ENCODE measurements at places on chromosomes 2 and 18. TPM values are rescaled to one million over a fixed set of nuclear protein-coding genes. Genes with fewer than 3 reads are reported as not detected.

DNA sequence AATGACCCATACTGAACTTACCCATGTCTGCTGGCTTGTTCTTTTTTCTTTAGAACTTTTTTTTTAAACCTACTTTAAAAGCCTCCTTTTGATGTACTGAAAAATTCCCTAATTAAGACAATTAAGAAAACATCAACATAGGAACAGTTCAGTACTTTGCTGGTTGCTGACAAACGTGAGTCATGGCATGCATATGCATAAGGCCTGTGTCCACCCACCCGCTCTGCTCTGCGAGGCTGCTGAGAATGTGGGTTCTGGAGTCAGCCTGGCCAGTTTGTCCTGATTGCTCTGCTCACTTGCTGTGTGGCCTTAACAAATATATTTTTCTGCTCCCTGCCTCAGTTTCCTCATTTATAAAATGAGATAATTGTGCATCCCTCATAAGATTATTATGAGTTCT, 27.3 kb downstream of the LAMA3 start:
- no peak overlapping the region for H3K4me3 ChIP-seq
- no peaks in the 10 kb centered on the region for H3K36me3 ChIP-seq
- H3K4me1 ChIP-seq, result peaks cover 12% of the 10 kb centered on the region

DNA sequence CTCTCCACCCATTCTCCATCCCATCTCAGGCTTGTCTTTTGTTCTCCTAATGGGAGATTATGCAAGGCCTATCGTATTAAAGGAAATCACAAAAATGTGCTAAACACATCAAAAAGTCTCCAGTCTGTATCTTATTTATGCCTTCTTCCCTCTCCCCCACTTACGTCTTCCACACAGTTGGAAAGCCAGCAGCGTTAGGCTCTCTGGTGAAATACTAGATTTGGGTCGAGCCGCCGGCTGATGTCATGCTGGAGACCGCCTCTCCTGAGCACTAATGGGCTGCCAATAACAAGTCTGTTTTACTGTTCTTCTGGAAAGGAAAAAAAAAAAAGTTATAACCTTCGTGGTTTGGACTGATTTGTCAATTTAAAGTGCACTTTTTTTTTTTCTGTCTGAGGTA, 182.7 kb upstream of the SIX2 start:
- no peak overlapping the region for H3K27ac ChIP-seq
- no peak for DNase-seq
- no peaks in the 10 kb centered on the region for H3K4me1 ChIP-seq
- H3K4me3 ChIP-seq, result no peak overlapping the region
- peaks cover 22% of the 10 kb centered on the region for H3K27me3 ChIP-seq
- H3K36me3 ChIP-seq, result no peaks in the 10 kb centered on the region

DNA sequence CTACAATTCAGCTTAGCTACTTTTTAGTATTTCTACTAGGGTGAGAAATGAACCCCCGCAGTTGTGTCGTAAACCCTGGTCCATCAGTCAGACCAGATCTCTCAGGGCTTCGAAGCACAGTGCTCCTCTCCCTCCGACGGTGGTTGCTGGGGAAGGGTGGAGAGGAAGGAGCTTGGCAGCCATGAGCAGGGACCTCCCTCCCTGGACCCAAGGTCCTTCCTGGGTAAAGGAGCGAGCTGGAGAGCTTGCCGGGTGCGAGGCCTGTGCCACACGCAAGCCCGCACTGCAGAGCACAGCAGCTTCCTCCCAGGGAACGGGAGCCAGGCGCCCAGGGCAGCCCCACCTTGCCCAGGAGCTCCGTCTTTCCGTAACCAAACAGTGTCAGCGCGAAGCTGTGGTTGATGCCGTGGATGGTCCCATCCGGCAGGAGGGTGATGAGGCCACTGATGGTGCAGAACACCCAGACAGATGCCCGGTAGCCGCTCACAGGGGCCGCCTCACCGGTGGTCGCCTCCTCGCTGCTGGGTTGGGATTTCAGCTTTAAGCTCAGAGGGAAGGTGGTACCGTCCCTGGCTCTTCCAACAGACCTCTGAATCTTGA, 12.5 kb downstream of the PASK start:
- H3K27me3 ChIP-seq, result no peaks in the 10 kb centered on the region
- peaks cover 20% of the 10 kb centered on the region for H3K36me3 ChIP-seq
- no peak for DNase-seq

GRCh38 chr2:75751824-75752468, 41.2 kb upstream of the GCFC2 start:
- no peaks in the 10 kb centered on the region for H3K4me1 ChIP-seq
- H3K27me3 ChIP-seq, result peaks cover 12% of the 10 kb centered on the region
- DNase-seq, result no peak
- H3K27ac ChIP-seq, result no peak overlapping the region
- no peak overlapping the region for H3K4me3 ChIP-seq
- H3K36me3 ChIP-seq, result no peaks in the 10 kb centered on the region

DNA sequence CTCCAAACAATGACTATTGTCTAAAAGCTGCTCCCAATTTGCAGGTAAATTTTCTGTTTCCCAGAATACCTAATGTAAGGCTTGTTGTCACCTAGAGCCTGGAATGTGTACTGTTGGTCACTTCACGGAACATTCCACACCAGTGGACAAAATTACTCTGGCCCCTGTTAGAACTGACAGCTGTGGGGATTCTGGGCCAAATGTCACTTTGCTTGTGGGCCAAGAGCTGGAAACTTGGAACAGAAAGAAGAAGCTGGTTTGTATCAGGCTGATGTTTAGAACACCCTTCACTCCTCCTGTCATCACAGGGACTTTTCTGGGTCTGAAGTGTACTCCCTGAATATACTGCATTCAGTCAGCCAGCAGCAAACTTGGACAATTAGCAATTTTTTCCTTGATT, 495.6 kb upstream of the SYT4 start:
- no peaks in the 10 kb centered on the region for H3K27me3 ChIP-seq
- H3K36me3 ChIP-seq, result no peaks in the 10 kb centered on the region
- H3K27ac ChIP-seq, result no peak overlapping the region
- no peak for DNase-seq

DNA sequence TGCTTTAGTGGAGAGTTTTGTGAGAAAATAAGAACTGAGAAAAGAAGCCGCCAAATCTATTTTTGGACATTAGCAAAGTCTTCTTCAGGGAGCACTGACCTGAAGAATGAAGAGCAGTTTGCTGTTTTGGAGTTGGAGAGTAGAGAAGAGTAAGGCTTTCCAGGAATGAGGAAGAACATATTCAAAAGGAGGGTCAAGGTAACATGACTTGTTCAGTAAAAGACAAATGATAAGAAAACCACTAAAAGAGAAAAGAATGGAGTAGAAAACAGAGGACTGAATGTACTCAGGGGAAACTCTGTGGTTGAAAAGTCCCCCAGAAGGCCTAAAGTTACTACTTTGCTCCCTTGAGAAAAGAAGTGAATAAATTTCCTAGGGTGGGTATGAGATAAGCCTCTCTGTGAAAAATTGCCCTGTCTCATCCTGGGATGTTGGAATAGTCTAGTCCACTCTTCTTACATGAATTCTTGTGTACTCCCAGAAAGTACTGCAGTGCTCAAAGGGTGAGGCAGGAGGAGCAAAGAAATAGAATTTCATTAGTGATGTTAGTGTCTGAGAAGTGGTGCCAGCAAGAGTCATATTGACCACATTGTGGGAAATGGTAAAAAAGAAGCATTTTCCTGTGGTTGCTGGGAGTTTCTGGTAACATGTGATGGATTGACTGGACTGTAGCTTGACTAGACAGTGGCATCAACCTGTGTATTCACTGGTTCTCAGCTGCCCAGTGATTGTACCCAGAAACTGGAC, 27.8 kb downstream of the MBD5 start:
- H3K27me3 ChIP-seq, result no peaks in the 10 kb centered on the region
- no peak overlapping the region for H3K27ac ChIP-seq
- peaks cover 6% of the 10 kb centered on the region for H3K36me3 ChIP-seq
- DNase-seq, result no peak
- no peak overlapping the region for H3K4me3 ChIP-seq
- H3K4me1 ChIP-seq, result peaks cover 43% of the 10 kb centered on the region

GRCh38 chr2:159933040-159933726, 129.2 kb downstream of the PLA2R1 start:
- no peak overlapping the region for H3K4me3 ChIP-seq
- no peaks in the 10 kb centered on the region for H3K4me1 ChIP-seq
- DNase-seq, result no peak
- peaks cover 5% of the 10 kb centered on the region for H3K27me3 ChIP-seq
- no peak overlapping the region for H3K27ac ChIP-seq

DNA sequence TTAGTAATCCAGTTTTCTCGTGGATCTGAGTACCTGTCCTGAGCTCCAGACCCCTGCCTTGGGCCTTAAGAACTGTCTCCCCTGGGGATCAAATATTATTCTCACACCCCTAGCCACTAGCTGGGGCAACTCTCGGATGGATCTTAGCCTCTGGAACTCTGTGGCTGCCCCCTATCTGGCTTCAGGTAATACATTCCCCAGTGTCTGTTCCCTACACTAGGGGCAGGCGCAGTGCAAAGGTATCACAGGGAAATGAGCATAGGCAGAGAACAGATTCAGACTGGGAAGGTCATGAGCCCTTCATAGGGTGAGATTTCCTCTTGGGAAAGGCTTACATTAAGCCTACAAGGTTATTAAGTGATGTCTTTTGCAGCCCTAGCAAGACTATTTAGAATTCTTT, 11.2 kb upstream of the SIX2 start:
- DNase-seq, result no peak
- H3K27ac ChIP-seq, result no peak overlapping the region
- H3K4me3 ChIP-seq, result no peak overlapping the region
- H3K4me1 ChIP-seq, result no peaks in the 10 kb centered on the region

GRCh38 chr2:172597176-172597842, 41.4 kb downstream of the PDK1 start:
- no peak overlapping the region for H3K4me3 ChIP-seq
- no peaks in the 10 kb centered on the region for H3K27me3 ChIP-seq
- DNase-seq, result no peak
- H3K36me3 ChIP-seq, result peaks cover 59% of the 10 kb centered on the region

GRCh38 chr2:236498369-236498768, 71.3 kb upstream of the ACKR3 start:
- H3K36me3 ChIP-seq, result no peaks in the 10 kb centered on the region
- no peak overlapping the region for H3K27ac ChIP-seq
- H3K4me3 ChIP-seq, result no peak overlapping the region
- peaks cover 7% of the 10 kb centered on the region for H3K27me3 ChIP-seq
- H3K4me1 ChIP-seq, result no peaks in the 10 kb centered on the region

DNA sequence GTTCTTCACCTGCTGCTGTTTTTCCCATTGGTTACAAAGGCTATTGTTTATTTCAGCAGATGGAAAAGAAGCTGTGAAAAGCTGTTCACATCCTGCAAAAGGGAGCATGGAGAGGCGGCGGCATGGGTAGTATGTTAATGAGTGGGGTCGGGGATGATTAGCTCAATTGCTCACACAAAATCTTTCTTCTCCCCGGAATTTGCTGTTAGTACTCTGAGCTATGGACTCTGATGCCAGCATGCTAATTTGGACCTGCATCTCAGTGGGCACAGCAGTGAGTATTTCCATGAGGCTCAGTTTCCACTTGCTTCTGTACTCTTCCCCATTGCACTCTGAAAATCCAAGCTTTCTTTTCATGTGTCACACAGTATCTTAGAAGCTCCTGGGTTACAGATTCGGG, 61.6 kb downstream of the DNER start:
- H3K4me3 ChIP-seq, result no peak overlapping the region
- H3K36me3 ChIP-seq, result no peaks in the 10 kb centered on the region
- no peak overlapping the region for H3K27ac ChIP-seq
- no peak for DNase-seq
- peaks cover 11% of the 10 kb centered on the region for H3K27me3 ChIP-seq

GRCh38 chr18:54710074-54710899, 118.0 kb upstream of the RAB27B start:
- no peaks in the 10 kb centered on the region for H3K27me3 ChIP-seq
- H3K4me3 ChIP-seq, result no peak overlapping the region
- H3K36me3 ChIP-seq, result no peaks in the 10 kb centered on the region

DNA sequence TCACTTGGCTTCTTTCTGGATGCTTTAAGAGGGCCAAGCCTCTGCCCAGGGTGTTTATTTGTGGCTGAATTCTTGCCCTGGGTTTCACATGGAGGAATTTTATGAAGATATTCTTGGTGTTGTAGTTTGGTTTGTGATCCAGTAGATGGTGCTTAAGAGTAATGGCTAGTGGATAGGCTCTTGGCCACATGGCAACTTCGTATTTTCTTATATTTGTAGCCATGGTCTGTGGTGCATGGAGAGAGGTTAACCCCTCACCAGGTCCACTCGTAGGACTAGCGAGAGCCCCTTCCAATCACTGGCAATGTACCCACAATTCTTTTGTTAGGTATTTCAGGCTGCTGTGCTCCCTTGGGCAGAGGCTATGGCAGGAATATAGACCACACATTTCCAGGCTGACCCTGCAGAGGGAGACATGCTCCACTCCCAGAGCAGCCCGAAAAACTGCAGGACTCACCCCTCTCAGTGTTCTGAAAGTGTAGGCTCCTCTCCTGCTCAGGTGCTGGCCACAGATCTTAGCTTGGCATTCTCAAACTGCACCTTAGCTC, 582.1 kb upstream of the SETBP1 start:
- H3K36me3 ChIP-seq, result no peaks in the 10 kb centered on the region
- peaks cover 5% of the 10 kb centered on the region for H3K4me1 ChIP-seq
- DNase-seq, result no peak

DNA sequence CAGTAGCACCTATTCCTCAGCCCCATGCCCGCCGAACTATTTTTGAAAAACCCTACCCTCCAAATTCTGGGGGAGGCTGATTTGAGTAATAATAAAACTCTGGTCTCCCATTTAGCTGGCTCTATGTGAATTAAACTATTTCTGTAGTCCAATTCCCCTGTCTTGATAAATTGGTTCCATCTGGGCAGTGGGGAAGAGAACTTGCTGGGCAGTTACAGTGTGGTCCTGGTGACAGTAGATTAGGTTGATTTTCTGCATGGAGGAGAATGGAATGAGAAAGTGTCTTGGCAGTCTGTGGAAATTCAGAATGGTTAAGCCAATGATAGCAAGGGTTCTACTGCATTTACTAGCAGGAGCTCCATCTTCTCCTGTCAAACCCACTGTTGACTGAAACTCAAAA, 95.0 kb downstream of the SPP2 start:
- peaks cover 25% of the 10 kb centered on the region for H3K4me1 ChIP-seq
- H3K36me3 ChIP-seq, result no peaks in the 10 kb centered on the region
- H3K27me3 ChIP-seq, result no peaks in the 10 kb centered on the region
- H3K27ac ChIP-seq, result no peak overlapping the region
- H3K4me3 ChIP-seq, result no peak overlapping the region
- no peak for DNase-seq

GRCh38 chr18:9353596-9353995, 19.0 kb downstream of the TWSG1 start:
- H3K4me1 ChIP-seq, result peaks cover 14% of the 10 kb centered on the region
- DNase-seq, result no peak
- no peaks in the 10 kb centered on the region for H3K36me3 ChIP-seq
- no peak overlapping the region for H3K4me3 ChIP-seq
- no peak overlapping the region for H3K27ac ChIP-seq

DNA sequence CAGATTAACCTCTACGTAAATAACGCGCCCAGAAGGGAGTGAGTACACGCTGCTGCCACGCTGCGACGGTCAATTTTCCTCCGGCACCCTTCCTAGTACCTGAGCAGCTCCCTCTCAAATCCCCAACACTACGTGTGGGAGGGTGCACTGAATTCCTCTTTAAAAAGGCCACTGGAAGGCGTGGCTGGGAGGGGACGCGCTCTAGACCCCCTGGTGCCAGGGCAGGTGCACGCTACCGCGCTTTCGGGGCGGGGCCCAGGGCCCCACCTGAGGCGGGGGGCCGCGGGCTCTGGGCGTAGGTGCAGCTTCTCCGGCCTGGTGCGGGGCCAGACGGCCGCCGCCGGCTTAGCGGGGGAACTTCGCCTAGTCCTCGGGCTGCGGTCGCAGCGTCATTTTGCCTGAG, 668 bp upstream of the ANKRD12 start:
- DNase-seq, result no peak
- H3K4me3 ChIP-seq, result peak overlapping the region; percentile 97
- peaks cover 44% of the 10 kb centered on the region for H3K4me1 ChIP-seq
- H3K36me3 ChIP-seq, result peaks cover 52% of the 10 kb centered on the region

MXD1 gene
- 9.9 TPM for total RNA-seq

NDUFV2 gene
- total RNA-seq, result 332 TPM

SUCLG1 gene
- 69.0 TPM for total RNA-seq

CAVIN2 gene
- total RNA-seq, result not detected

IL1F10 gene
- not detected for total RNA-seq

Measured in activated CD8-positive, alpha-beta T cell treated with anti-CD3 and anti-CD28 coated beads for 36 hours (primary cell).